ENCODE measurements at places on chromosomes 2 and 18.
A peak's percentile ranks its signal among the peaks of the same experiment; 100 is the strongest.

GRCh38 chr2:5683471-5683870 lies 8.7 kb upstream of the SOX11 start:
- DNase-seq: no peak

GRCh38 chr2:107001062-107001461 lies 115.1 kb upstream of the ST6GAL2 start:
- no peak for DNase-seq

GRCh38 chr18:55402731-55403405 lies 185.1 kb downstream of the TCF4 start:
- no peak for DNase-seq

GRCh38 chr2:128298846-128299507 lies 19.7 kb downstream of the HS6ST1 start:
- DNase-seq: no peak

GRCh38 chr2:219681694-219682300 lies 54.4 kb downstream of the SLC4A3 start:
- DNase-seq: no peak

GRCh38 chr18:46324087-46324955 lies 220.1 kb downstream of the HAUS1 start:
- peak; percentile 70 for DNase-seq

DNA sequence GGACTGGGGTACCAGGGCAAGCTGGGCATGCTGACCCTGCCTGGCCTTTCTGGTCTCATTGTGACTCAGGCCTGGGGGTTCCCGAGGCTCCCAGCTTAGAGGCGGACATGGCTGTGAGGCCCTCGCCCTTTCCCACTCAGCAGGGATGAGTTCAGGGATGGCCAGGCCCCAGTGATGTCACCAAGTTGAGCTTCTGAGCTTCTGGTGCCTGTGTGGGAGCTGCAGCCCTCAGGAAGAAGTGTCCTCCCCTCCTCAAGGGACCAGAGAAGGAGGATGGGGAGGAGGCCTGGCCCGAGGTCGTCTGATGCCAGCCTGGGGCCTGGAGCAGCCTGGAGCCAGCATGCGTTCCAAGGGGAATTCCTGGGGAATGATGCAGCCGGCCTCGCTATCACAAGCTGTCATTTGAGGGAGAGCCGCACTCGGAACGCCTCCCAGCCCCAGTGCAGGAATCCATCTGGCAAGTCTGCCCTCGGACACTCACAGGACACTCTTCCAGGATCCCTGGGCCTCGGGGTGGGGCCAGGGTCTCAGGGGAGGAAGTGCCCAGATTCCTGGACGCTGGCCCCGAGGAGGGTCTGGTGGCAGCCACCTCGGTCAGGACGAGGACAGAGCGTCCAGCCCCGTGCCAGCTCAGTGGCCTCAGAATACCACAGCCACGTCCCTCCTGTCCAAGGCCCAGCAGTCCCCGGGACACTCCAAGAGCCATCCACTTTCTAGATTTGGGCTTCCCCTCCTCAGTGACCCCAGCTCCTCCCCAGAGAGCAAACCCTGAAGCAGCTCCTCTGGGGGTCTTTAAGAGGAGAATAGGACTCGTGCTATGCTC lies 61.2 kb upstream of the GPC1 start:
- peak; percentile 78 for DNase-seq

DNA sequence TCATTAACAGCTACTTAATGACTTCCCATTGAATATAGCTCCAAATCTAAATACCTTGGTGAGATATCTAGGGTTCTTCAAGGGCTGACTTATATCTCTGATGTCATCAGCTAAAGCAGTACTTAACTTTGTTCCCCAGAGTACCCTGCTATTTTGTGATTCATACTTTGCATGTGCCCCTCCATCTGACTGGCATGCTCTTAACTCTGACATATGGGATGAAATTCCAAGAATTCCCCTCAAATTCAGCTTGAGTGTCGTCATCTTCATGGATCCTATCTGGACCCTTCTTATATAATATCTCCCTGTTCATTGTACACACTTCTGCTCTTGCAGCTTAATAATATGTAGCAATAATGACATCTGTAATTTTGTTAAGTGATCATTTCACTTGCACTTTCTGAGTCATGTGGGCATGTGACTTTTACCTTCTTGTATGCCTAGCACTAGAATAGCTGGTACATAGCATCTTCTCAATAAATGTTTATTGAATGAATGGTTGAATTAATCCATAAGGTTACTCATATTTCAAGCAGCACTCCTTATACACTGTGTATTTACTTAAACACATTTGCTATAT lies 172.9 kb downstream of the WDR7 start:
- DNase-seq: no peak

- DNase-seq: no peak
These were observed 191.9 kb upstream of the TCF4 start for GRCh38 chr18:55779691-55780585.

- no peak for DNase-seq
These were observed 42.7 kb upstream of the ODC1 start for GRCh38 chr2:10490806-10491291.

Measured in H4 (cell line).